ENCODE measurements at places on chromosomes 7 and 10.

- DNase-seq, result no peak
These were observed 119.2 kb downstream of the MBL2 start for GRCh38 chr10:52653263-52653909.

DNA sequence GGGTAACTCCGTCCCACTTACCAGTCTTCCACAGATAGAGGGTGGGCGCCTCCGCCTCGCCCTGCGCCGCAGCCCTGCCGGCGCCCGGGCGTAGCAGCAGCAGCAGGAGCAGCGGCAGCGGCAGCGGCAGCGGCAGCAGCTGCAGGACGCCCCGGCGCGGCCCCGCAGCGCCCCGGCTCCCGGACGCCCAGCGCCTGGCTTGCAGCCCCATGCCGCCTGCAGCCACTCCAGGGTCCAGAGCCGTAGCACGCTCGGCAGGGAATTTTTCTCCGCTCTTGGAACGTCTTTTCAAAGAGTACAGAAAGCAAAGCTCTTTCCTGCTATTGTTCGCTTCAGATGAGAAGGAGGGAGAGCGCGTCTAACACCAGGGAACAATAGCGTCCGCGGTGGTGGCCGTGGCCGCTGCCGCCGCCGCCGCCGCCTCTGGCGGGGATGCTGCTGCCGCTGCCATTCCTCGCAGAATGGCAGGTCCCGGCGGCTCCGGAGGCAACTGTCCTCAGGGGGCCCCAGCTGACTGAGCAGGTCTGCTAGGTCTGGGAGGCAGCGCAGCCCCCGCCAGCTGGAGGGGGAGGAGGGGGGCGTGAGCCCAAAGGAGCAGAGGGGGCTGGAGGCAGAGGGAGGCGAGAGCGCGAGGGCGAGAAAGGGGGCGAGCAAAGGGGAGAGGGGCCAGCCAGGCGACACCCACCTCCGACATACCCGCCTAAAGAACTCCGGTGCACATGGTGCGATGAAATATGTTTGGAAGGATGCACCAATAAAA, at the start of gene THSD7A:
TSS of gene THSD7A (minus strand) at position 463 of the 760 bp plus-strand sequence. CDS start at position 211, 252 bp downstream.
- peak; percentile 20 for DNase-seq

- no peak for DNase-seq
These were observed 9.8 kb downstream of the TBXAS1 start for GRCh38 chr7:139838876-139839275.

DNA sequence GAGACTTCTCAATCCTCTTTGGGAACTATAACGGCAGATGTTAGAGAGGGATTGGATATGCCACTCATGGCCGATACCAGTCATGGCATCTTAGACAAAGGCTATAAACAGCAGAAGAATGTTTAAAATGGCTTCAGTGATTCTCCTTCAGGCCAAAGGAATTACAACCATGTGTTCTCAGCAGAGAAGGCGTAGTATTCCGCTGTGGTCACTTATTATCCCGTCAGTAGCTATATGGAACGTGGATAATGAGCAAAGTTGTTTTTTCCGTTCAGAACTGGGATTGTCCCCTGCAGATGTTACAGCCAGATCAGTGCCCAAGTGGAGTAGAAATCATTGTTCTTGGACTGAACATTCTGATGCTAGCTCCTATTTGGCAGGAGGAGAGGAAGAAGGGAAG, 43.1 kb downstream of the TEX36 start:
- DNase-seq, result no peak

GRCh38 chr10:119104654-119105015, 722 bp downstream of the DENND10 start:
- DNase-seq, result peak; percentile 30
